T-helper 17 cell (primary cell): ENCODE measurements at places on chromosomes 6 and 20.

GRCh38 chr6:137261761-137262160 is 42.6 kb upstream of the IFNGR1 start:
- DNase-seq, result no peak

GRCh38 chr6:86706449-86706848 is 230.9 kb upstream of the HTR1E start:
- DNase-seq, result no peak

DNA sequence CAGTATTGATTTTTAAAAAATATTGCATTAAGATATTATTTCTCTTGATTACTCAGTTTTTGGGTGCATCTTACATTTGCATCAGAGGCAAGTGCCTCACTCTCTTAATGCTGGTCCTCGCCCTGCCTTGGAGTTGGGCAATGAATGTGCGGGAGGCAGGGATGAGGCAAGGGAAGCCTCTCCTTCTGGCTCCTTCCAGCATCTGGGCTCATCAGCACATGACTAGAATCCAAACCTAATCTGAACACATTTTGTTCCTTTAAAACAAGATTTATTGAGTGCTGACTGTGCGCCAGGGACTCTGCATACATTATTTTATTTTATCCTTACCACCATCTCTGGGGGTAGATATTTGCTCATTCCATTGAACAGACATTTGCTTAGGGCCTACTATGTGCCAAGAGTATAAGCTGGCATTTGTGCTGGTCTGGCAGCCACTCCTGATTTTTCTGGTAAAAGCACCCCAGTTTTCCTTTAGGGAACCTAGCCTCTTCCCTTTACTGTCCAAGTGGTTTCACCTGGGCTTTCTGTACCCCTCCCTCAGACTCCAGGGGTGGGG is 71.9 kb upstream of the ZNFX1 start:
- no peak for DNase-seq

DNA sequence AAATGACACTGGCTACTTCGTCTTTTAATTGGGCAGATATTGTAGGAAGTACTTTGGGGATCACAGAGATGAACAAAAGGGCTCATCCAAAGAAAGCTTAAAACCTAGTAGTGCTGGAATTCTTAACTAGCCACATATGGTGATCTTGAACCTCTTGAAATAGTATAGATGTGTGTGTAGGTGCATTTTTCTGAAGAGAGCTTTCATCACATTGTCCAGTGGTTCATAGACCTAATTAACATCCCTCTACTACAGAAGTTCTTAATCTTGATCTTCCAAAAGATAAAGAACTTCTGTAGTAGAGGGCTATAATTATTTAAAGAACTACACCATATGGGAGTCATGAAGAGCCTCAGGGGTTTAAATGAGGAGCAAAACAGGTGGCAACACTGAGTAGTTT is 2.3 kb upstream of the PRIM2 start:
- DNase-seq, result no peak

- DNase-seq, result no peak
These were observed 321.6 kb downstream of the CDH4 start for GRCh38 chr20:61573415-61574305.

GRCh38 chr20:3237958-3238615 is 903 bp downstream of the SLC4A11 start:
- DNase-seq, result no peak

DNA sequence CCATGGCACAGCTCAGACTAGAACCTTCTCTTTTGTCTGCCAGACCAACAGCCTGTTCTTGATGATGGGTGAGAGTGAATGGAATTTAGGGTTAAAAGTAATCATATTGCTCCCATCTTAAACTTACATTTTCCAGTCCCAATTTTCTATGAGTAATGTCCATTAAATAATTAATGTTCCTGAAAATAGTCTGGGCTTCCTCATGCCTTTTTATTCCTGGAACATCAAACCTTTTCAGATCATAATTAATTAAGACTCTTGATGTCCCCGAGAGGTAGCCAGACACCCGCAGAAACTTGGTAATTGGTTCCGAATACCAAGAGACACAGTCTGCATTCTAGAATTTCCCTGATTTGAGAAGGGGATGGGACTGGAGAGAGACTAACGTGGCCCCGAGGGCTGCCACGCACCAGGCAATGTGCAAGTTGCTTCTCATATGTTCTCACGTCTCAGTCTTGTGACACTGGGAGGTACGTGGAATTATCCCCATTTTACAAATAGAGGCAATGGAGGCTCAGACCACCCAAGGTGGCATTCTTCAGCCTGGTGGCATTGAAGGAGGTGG is 78.6 kb upstream of the TOX2 start:
- no peak for DNase-seq

DNA sequence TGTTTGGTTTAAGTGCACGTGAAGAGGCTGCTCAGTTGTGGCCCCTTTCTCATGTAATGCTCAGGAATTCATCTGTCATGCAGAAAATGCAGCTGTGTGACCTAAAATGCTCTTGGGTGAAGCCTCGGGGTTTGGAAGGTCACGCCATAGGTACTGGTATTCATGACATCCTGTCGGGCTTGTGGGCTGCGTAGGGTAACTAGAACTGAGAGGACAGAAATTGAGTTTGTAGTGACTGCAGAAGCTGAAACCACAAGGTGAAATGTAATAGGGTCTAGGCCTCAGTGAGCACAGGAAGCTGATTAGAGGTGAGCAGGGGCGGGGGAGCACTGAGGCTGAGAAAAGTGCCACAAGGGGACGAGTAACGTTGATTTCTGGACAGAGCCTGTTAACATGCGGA is 128.8 kb downstream of the SOBP start:
- DNase-seq, result no peak

- DNase-seq, result no peak
These were observed 17.3 kb downstream of the BPHL start for GRCh38 chr6:3135668-3136291.

- no peak for DNase-seq
These were observed 14.8 kb upstream of the RPL7L1 start for GRCh38 chr6:42864602-42865001.

DNA sequence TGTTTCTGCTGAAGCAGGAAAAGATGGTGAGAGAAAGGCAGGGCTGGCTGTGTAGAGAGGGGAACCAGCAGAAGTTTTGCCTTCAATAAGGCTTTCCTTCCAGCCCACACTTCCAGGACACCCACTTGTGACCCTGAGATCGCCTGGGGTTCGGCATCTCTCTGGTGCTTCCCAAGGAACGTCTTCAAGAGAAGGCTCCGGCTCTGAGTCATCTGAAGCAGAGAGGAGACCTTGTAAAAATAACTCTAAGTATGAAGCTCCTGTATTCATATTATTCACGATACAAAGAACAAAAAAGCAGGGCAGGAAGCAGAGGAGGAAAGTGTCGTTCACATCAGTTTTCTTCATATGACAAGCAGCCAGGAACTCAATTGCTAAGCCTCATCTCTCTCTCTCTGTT is 95.4 kb upstream of the MRPS10 start:
- DNase-seq, result no peak

DNA sequence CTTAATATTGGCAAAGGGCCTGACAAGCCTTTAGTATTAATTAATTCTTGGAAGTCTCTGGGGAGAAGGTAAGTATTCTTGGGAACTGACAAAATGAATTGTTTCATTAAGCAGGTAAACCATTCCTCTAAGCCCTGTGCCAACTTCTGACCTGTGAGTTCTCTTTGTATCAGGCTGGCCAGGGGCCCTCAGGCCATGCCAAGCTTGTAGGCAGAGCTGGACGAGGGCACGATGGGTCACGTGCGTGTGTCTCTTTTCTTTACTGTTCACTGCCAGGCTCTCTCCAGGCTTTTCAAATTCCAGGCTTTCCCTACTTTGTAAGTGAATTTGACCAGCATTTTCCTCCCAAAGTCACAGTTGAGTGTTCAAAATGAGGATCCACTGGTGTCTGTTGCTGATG is 112.4 kb downstream of the NRN1 start:
- no peak for DNase-seq

GRCh38 chr6:37699887-37700619 is 2.4 kb upstream of the MDGA1 start:
- no peak for DNase-seq

GRCh38 chr6:160929361-160929760 is 62.2 kb upstream of the MAP3K4 start:
- DNase-seq, result no peak

DNA sequence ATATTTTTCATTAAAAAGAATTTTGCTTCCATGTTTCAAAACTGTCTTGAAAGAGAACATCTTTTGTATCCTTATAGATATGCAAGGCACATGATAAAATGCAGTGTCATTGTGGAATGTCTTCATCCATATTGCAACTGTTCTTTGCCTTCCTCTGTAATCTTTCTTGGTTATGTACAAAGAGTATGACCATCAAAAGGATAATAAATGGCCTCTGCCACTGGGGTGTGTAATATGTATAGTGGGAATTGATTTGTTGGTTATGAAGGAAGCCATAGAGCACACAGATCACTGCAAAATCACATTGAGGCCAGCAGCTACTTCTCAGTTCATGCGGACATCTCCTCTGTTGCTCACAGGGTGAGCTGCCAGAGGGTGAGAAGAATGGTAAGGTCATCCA is 703.5 kb downstream of the TFAP2A start:
- no peak for DNase-seq

DNA sequence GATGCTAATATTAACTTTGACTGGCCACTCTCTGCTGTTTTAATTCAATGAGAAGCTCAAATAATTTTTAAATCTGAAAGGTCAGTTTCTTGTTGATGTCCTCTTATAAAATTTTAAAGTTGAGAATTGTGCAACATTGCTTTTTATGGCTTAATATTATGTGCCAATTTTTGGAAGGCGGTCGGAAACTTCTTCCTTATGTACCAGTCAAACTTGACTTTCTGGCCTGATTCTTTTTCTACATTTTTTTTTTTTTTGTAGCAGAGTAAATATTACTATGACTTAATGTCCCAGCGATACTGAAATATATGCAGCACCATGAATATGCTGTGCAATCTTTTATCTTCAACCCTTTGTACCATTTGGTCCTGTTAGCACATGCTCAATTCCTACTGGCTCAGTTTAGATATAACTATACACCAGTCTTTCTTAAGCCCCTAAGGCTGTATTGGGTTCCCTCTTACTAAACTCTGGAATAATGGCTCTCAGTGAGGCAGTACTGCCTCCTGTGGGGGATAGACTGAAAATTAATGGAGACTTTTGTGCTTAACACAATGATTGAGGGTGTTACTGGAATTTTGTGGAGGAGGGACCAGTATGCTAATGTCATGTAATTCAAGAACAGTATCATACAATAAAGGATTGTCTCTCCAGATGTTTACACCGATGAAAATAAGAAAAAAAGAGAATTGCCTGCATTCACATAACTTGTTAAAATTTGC is 156.4 kb upstream of the SYNCRIP start:
- DNase-seq, result no peak

DNA sequence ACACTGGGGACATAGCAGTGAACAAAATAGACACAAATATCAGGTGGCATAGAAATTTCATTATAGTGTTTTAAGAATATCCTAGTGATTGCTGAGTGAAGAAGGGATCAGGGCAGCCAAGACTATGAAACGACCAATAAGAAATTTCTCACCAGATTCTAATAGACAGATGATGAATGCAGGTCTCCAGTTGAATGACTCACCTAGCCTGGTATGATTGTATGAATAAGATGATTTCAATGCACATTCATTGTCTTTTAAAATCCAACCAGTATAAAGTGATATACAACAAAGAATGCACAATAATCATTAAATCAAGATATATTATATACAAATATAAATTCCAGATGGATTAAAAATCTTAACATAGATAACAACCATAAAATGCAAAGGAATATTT is 124.5 kb upstream of the TENT5A start:
- DNase-seq, result no peak

GRCh38 chr6:26092443-26092842 is 5.2 kb downstream of the HFE start:
- DNase-seq, result no peak

DNA sequence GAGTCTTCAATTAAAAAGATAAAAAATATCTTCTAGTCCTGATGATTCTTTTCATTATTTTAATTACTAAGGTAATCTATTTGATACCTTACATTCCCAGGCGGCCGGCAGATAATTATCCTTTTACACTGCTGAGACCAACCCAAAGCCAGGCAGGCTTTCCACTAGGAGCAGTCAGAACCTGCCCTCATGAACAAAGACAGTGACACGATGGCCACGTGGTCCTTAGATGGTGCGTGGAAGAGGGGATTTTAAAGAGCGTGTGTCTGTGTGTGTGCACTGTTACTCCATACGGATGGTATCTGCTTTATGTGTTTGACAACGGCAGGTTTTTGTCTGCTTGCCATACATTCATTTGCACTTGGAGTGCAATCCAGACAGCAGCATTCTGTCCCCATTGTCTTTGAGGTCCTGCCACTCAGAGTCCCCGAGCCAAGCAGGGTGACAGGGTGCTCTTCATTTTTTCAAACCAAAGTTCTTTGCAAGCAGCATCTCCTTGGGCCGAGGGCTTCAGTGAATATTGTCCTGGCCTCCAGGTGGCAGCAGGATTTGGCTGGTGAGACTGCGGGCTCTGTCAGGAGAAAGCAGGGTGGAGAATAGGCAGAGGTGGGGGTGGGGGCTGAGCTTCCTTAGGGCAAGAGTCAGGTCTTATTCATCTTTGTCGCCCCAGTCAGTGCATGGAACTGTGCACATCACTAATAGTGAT is 260.5 kb downstream of the NRN1 start:
- DNase-seq, result no peak

GRCh38 chr20:922781-923180 is 6.6 kb upstream of the ANGPT4 start:
- DNase-seq, result no peak

- DNase-seq, result no peak
These were observed 33.5 kb upstream of the TCF21 start for GRCh38 chr6:133855276-133855990.

DNA sequence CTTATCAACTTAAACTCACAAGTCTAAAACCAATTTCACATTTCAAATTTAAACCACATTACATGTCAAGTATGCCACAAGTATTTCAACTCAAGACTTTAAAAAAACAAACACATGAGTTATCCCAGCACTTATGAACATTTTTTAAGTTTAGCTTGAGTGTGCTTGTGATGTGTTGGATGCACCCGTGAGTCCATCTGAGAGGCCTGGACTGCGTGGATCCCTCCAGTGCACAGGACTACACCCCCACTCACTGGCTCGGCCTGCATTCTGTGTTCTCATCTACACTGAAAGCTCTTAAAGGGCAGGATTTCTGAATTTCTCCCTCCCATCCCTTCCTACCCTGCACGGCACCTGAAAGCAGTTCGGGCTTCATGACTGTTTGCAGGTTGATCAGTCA is 128.8 kb upstream of the CD93 start:
- DNase-seq, result no peak
